ENCODE measurements at places on chromosomes 16 and 17.
A peak's percentile ranks its signal among the peaks of the same experiment; 100 is the strongest.

- no peak for DNase-seq
Measured at GRCh38 chr16:6020162-6020985, 922.8 kb upstream of the EEF2KMT start.

DNA sequence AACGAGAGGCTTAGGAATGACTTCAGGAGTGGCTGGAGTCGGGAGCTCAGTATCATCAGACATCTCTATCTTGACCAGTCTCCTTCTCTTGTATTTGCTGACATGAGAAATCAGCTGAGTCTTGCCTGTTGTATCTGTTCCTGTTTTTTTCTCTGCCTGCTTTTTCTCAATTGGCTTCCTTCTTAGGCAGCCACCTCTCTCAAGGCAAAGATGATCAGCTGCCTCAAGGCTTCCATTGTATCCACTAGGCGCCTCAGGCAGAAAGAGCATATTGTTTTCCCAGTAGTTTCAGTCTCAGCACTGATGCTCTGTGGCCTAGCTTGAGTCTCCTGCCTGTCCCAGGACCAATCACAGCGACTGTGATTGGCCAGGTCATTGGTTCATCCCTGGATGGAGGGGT is 306.2 kb downstream of the CPPED1 start:
- no peak for DNase-seq

- DNase-seq, result no peak
Measured at GRCh38 chr16:23742766-23743165, 12.1 kb upstream of the CHP2 start.

- no peak for DNase-seq
Measured at GRCh38 chr17:79607940-79608623, 2.8 kb downstream of the RBFOX3 start.

DNA sequence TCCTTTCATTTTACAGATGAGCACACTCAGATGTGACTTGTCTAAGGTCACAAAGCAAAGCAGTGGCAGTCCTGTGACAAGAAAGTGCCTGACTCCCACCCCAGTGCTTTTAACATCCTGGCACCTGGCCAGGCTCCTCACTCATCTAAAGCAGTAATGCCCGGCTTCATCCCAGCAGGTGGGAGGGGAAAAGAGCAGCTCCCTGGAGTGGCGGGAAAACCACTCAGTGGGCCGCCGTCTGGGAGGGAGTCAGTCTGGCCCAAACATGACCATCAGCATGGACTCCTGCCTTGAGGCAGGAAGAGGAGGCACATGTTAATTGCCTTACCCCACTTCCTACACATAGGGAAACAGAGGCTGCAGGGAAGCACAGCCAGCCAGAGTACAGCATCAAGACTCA is 2.6 kb downstream of the PCGF2 start:
- DNase-seq, result peak; percentile 79

GRCh38 chr17:43644081-43644480 is 17.6 kb downstream of the MEOX1 start:
- no peak for DNase-seq

DNA sequence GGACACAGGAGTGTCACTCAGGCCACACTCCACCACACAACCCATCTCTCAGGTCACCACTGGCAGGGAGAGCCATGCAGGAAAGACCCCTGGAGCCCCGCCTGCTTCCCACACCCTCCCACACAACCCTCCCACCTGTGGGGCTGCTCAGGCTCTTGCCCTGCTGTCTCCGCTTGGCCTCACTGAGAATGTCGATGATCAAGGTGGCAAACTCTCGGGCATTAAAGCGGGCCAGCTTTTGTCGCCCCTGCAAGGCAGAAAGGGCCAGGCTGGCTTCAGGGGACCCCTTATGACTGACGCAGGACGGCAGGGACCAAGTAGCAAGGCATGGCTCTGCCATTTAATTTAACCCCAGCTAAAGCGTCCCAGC is 8.5 kb downstream of the TP53I13 start:
- no peak for DNase-seq

- no peak for DNase-seq
Measured at GRCh38 chr16:82331974-82332750, 162.1 kb upstream of the MPHOSPH6 start.

GRCh38 chr16:51134876-51135275 is 16.2 kb downstream of the SALL1 start:
- DNase-seq, result no peak

DNA sequence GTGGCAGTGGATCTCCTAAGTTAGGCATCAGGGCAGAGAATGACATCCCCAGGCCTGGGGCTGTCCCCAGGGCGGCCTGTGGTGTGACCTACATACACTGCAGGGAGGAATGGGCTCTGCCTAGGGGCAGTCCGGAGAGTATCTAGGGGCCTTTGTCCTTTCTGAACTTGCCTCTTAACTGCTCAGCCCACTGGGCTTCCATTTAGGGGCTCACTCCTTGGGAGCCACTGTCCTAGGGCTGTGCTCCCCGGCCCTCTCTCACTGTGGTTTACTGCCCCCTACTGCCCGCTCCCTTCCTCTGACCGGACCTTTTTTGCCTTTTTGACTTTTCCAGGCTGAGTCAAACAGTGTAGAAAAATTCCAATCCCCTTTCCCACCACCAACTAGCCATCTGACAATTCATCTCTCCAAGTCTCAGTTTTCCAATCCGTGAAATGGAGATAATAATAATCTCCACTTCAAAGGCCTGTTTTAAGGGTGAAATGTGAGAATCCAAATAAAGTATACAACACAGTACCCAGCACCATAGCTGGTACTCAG is 66.8 kb downstream of the DNAH3 start:
- DNase-seq, result peak; percentile 0

DNA sequence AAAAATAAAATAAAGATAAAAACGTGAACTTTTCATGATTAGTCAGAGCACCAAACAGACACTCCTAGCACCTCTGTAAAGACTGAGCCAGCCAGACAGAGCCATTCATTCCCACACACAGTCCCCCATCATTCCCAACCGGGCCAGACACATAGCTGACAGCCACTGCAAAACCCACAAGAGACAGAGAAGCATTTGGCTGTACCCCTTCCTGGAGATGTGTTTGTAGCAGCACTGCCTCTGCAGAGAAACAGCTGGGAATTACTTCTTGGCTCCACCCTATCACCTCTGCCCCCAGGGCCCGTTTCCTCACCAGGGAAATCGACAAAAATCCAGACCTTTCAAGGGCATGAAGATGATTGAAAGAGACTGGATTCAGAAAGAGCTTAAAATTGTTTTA is 46.4 kb downstream of the MYH11 start:
- DNase-seq, result no peak

- DNase-seq, result peak; percentile 86
Measured at GRCh38 chr16:35798885-35799426, 2339.5 kb downstream of the TP53TG3F start.

DNA sequence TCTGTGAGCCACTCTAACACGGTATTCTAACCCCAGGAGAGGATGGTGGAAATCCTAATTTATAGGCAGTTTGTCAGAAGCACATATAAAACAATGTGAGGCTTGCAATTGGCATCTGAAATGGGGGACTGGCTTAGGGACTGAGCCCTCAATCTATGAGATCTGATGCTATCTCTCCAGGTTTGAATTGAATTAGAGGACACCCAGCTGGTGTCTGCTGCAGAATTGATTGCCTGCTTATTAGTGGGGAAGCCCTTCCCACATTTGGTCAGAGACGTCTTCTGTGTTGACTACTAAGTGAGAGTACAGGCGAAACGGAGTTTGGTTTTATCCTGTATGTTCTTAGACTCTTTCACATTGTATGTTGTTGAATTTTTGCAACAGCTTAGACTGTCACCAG is 13.6 kb upstream of the TMIGD1 start:
- DNase-seq, result no peak

- DNase-seq, result no peak
Measured at GRCh38 chr17:64998436-64999190, 57.9 kb downstream of the GNA13 start.
